ENCODE measurements at places on chromosomes 11 and 22. TPM values are rescaled to one million over a fixed set of nuclear protein-coding genes. Genes with fewer than 3 reads are reported as not detected.
A peak's percentile ranks its signal among the peaks of the same experiment; 100 is the strongest.

DNA sequence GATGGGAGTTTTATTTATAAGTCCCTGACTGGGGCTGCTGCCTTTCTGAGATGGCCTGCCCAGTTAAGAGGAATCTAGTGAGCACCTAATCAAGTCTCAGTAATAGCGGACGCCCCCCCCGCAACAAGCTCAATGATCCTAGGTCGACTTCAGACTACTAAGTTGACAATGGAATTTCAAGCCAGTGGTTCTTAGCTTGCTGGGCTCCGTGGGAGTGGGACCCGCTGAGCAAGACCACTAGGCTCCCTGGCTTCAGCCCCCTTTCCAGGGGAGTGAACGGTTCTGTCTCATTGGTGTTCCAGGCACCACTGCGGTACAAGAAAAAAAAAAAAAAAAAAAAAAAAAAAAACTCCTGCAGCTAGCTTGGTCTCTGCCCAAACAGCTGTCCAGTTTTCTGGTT, 156.8 kb upstream of the CARD18 start:
- no peak for DNase-seq

- peak; percentile 59 for DNase-seq
Measured at GRCh38 chr11:78812513-78813293, 238.0 kb upstream of the NARS2 start.

DNA sequence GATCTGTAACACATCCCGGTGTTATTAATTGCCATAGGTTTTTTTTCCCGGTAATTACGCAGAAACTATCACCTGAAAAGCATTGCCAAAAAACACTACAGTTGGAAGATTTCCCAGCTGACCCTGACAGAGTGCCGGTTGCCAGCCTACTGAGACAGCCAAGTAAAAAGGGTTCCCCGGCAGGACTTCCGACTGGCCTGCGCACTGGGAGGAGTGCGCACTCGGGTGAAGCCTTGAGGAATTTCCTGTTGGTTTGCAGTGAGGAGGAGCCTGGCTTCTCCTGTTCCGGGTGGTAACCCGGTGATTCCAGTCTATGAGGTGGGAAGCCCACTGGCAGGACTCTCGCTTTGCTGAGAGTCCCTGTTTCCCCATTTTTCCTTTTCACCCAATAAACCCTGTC, 52.1 kb downstream of the CNTF start:
- no peak for DNase-seq

GRCh38 chr22:30447656-30448055, 22.1 kb downstream of the MTFP1 start:
- DNase-seq: no peak

DNA sequence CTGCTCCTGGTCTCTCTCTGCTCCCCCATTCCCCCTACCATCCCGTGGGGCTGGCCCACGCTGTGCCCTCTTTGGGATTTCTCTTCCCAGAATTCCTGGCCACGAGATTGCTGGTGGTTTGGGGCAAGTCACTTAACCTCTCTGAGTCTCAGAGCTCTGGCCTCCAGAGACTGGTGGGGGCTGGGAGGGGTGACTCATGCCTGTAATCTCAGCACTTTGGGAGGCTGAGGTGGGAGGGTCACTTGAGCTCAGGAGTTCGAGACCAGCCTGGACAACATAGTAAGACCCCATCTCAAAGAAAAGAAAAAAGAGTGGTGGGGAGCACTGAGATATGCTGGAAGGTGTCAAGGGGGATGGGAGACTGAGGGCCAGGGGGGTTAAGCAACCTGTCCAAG, 18.3 kb downstream of the OTUB1 start:
- no peak for DNase-seq

DNA sequence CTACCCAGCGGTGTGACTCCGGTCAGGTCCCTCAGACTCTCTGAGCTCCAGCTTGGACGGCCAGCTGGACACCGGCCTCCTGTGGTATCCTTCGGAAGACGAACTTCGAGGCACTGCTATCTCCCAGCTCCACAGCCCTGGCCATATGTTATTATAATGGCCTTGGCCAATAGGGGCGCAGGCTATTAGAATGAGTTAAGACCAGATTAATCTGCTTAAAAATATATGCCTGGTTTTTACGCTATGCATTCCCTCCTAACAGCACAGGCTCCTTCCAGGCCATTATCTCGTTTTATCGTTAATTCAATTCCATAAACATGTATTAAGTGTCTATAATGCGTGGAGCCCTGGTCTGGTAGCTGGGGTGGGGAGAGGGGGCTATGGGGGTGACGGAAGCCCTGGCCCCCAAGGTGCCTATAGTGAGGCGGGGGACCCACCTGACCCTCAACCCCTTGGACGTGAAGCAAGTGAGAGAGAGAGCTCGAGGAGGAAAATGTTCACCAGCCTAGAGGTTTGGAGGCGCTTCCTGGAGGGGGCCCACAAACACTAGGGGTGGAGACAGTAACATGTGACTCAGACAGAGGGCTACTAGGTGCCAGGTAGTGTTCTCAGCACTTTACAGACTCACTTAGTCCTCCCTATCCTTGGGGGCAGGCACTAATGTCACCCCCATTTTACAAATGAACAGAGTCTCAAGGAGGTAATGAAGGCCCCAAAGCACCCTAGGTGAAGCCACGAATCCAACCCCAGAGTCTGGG, 37.5 kb upstream of the TCF20 start:
- no peak for DNase-seq

- no peak for DNase-seq
Measured at GRCh38 chr22:41526830-41527799, 17.2 kb downstream of the POLR3H start.

DNA sequence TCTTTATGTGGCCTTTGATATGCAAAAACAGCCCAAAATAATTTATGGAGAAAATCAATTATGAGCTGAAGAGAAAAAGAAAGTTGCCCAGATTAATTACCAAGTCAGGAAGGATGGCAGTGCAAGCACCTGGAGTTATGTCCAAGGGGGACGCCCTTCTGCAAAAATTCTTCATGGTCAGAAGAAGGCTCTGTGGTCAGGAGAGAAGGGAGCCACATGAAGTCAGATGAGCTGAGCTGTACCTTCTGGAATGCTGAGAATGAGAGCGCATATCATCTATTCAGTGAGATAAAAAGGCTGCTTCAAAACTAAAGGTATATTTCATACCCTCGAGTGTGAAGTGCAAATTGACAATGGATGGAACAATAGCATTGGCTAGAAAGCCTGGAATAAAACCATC, 607.4 kb downstream of the NTM start:
- DNase-seq: no peak

DNA sequence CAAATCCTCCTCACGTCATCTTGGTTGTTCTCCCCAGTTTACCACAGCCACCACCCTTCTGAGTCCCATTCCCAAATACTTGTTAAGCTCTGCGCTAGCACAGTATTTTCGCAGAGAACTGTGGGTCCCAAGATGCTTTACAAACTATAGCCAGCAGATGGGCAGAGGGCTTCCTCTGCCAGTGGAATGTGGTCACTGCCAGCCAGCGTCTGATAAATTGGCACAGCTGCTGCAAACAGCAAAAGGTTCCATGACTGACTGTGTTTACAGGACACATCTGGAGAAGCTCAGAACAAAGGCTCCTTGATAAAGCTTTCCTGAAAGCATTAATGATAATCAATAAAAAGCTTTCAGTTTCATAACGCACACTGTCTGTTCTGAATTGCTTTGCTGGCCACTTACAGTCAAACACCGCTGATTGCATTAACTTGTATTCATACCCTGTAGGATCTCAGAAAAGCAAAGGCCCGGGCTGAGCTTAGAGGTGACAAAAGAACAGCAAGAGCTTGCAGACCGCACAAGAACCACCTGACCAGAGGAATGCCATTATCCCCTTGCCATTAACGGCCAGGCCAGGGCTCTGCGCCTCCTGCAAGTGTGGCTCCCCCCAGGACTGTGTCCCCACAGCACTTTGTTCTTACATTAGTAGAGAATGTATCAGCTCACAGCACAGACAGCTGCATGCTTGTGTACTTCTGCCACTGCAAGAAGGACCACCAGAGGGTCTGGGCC, 120.6 kb downstream of the MICAL3 start:
- DNase-seq: no peak

DNA sequence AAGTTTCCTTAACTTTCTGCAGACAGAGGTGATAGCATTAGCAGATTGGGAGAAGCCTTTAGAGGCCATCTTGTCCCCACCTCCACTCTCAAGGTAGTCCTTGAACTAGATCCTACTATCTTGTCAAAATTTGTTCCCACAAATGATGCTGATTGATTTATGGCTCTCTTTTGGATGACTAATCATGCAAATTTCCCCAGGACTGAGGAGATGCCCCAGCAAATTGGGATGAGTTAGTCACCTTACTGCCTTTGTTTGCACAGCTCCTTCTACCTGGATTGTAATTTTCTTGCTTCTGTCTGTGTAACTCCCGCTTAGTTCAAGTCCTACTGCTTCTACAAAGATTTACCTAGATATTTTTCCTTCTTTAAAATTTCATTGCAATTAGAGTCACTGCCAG, 391.4 kb upstream of the CADM1 start:
- DNase-seq: no peak

DNA sequence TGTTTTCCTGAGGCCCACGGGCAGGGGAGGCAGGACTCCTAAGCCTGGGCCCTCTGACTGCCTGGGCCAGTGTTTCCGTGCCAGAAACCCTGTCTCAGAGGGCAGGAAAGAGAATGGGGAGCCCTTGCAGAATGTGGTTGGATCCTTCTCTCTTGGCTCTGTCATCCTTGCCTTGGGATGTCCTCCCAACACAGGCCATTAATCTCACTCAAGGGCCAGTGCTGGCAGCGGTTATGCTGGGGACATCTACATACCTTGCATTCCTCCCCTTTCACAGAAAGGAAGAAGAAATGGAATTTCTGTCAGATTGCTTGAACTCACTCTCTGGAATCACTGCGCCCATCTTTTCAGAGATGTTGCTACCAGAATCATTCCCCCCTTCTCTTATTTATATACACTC, 296.9 kb downstream of the KIRREL3 start:
- peak; percentile 40 for DNase-seq

DNA sequence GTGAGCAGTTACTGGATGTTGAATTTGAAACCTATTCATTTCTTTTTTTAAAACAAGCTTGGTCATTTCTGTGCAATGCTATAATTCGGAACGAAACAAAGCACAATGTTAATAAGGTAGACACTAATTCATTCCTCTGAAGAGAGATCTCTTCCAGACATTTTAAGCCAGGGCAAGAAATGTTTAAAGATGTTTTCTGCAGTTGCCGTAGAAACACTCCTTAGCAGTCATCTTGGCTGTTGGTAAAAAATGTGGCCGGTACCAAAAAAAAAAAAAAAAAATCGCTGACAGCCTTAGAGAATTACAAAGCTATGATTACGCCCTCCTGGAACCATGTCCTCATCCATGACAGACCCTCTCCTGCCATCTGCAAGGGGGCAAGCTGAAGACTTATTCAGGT, 66.4 kb upstream of the TTC12 start:
- no peak for DNase-seq

- peak; percentile 71 for DNase-seq
Measured at GRCh38 chr11:28447226-28447625, 339.0 kb downstream of the METTL15 start.

- no peak for DNase-seq
Measured at GRCh38 chr11:122028036-122028435, 88.0 kb downstream of the BLID start.

GRCh38 chr11:100855466-100856067, 168.5 kb downstream of the ARHGAP42 start:
- peak; percentile 79 for DNase-seq

DNA sequence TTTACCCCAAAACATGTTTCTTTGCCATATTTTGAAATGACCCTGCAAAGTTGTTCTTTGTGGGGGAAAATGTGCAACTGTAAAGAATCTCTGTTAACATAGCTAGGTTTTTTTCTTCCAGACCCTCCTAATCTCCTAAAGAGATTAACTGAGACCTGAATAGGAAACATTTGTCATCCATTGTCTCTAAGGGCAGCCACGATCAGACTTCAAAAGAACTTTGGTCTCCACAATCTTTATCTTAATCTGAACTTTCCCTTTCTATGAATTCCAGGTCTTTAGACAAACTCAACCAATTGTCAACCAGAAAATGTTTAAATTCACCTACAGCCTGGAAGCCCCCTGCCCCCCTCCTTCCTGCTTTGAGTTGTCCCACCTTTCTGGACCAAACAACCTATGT, 4.6 kb upstream of the LGALS12 start:
- DNase-seq: no peak

DNA sequence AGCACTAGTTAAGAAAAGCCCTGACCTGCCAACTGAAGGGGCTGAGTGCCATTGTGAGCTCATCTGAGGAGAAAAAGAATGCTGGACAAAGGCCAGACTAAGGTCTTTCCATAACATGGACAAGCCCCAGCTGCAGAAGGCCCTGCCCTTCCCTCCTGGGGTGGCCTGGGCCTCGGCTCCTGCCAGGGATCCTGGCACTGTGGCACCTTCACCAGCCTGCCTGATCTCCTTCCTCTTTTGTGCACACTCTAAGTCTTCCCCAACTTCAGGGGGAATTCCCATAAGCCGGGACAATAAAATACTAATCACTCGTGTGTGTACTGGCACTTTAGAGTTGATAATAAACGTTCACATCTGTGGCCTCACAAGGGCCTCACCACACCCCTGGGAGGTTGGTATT, 9.9 kb downstream of the TMPRSS13 start:
- DNase-seq: no peak

DNA sequence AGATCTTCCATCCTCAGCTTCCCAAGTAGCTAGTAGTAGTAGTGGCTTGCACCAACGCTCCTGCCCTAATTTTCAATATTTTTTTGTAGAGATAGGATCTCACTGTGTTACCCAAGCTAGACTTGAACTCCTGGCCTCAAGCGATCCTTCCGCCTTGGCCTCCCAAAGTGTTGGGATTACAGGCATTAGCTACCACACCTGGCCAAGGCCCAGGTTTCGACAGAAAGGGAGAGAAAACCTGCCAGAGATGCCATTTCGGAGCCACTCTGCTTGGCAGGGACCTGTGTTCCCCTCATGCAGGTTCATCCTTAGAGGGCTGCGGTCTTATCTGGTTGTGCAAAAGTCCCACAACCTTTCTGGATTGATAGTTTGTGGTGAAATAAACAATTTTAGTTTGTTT, 41.4 kb downstream of the FAM83F start:
- DNase-seq: no peak

DNA sequence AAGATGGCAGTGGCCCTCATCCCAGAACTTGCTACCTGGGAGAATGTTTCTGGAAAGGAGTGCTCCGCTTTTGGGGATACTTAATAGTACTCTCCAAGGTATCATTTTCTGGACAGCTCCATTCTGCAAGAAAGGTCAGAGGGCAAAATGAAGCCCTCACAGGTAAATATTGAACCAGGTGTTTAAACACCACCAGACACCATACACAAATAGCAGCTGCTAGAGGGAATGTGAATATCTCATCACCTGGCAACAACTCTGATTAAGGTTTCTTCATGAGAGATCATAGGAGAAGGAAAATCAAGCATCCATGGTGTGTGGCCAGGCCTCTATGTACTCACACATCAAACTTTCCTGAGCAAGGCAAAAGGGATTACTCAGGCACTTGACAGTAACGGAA, 226.1 kb upstream of the FAT3 start:
- no peak for DNase-seq

HSPB2 gene
- polyA plus RNA-seq: 0.94 TPM

MISFA gene
- 1.7 TPM for polyA plus RNA-seq

KDM4D gene
- polyA plus RNA-seq: 0.94 TPM

ANO9 gene
- not detected for polyA plus RNA-seq

TKFC gene
- 11.5 TPM for polyA plus RNA-seq

DMC1 gene
- 5.9 TPM for polyA plus RNA-seq

ANGPTL5 gene
- 0.11 TPM for polyA plus RNA-seq

PPFIA1 gene
- polyA plus RNA-seq: 41.8 TPM

OR52I2 gene
- not detected for polyA plus RNA-seq

DDIAS gene
- 12.2 TPM for polyA plus RNA-seq

SHANK2 gene
- polyA plus RNA-seq: 3.2 TPM

PAFAH1B2 gene
- 56.2 TPM for polyA plus RNA-seq

VSIG2 gene
- polyA plus RNA-seq: 0.06 TPM
